ENCODE measurements at places on chromosomes 5 and 9. TPM values are rescaled to one million over a fixed set of nuclear protein-coding genes. Genes with fewer than 3 reads are reported as not detected.

Gene PDE8B
- 25.8 TPM for polyA plus RNA-seq

Gene CDKN2B-AS1
- 0.51 TPM for polyA plus RNA-seq

Gene ARL14EPL
- not detected for polyA plus RNA-seq

GRCh38 chr5:27639005-27639612, 600.7 kb upstream of the CDH9 start:
- no peak for DNase-seq

- no peak for DNase-seq
These were observed 220.5 kb downstream of the SH3GL2 start for GRCh38 chr9:17799369-17799768.
